GM13976 (cell line): ENCODE measurements at places on chromosomes 5 and 9.

DNA sequence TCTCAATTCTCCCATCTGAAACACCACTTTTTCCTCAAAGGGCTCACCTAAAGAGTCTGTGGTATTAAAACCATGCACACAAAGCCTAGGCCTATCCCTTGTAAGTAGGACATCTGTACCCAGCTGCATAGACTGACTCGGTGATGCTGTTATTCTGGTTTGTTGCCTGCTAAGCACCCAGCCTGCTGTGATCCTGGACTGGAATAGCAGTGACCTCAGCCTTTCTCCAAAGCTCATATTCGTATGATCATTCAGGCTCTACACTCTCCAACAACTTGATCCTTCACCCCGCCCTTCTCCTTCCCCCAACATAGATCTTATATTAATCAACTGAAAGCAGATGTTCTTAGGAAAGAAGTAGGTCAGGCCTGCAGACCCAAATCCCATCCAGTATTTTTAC is 81.4 kb upstream of the WWC1 start:
- DNase-seq, result no peak

- DNase-seq, result no peak
Measured at GRCh38 chr5:156482818-156483217, 155.9 kb downstream of the SGCD start.

DNA sequence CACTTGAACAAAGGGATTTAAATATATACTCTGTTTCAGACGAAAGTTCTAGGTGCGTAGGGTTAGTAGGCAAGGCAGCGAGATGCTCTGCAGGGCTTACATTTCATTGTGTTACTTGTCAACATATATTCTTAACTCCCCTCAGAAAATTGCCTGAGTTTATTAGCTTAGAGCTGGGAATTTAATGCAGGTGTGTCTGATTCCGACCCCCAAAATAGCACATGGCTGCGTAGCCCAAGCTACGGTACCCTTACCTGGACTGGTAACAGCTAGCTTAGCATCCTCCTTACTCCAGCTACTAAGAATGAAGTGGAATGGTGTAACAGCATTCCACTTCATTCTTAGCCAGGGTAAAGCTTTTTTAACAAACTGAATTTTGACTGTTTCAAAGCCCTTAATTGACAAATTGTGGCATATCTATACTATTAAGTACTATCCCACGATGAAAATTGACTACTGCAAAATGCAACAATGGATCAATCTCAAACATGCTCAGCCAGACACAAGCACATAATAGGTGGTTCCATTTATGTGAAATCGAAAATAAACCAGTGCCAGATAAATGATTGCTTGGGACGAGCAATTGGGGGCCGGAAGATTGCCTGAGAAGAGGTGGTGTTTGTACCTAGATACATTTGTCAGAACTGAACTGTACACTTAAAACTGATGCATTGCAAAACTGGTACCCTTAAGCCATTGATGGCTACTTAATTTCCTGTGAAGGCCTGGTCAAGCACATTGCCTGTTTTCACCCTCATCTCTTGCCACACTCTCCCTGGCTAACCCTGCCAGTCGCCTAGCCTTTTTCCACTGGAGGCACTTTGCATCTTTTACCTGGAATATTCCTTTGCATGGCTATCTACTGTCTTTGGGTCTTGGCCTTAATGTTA is 3.0 kb upstream of the FGF18 start:
- DNase-seq, result no peak

DNA sequence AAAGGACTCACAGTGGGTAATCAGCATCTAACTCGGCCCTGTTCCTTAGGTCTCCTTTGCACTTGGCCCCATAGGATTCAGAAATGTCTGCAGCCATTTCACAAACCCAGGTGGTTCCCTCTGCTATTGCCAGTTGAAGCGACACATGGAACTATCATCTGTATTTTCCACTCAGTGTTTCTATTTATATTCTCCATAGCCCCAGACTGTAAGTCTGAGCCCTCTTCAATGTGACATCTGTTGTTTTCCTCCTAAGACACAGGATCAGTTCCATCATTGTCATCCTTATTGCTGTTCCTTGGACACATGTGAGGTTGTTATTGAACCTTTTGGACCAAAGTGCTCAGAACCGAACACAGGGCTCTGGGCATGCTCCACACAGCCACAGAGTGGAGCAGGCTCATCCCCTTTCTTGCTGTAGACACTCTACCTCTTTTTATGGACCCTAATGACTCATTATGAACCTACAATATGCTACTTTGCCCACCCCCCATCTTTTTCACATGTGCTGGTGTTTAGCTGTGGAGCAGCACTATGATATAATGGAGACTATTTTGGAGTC is 36.4 kb downstream of the GARNL3 start:
- DNase-seq, result no peak

- DNase-seq, result no peak
Measured at GRCh38 chr5:43215073-43215631, 23.1 kb downstream of the NIM1K start.

DNA sequence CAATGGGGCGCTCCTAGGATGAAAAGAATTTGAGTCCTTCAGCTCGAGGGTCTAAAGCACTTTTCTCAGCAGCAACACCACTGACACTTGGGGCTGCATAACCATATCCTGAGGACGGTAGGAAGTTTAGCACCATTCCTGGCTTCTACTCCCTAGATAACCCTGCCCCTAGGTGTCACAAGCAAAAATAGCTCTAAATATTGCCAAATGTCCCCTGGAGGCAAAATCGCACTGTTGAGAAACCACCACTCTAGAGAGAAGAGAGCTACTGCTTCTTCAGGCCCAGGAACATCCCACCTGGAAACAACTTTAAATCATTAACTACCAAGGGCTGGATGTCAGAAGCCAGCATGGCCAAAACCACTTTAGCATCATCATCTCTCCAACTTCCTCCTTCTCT is 29.8 kb downstream of the MYO10 start:
- no peak for DNase-seq

DNA sequence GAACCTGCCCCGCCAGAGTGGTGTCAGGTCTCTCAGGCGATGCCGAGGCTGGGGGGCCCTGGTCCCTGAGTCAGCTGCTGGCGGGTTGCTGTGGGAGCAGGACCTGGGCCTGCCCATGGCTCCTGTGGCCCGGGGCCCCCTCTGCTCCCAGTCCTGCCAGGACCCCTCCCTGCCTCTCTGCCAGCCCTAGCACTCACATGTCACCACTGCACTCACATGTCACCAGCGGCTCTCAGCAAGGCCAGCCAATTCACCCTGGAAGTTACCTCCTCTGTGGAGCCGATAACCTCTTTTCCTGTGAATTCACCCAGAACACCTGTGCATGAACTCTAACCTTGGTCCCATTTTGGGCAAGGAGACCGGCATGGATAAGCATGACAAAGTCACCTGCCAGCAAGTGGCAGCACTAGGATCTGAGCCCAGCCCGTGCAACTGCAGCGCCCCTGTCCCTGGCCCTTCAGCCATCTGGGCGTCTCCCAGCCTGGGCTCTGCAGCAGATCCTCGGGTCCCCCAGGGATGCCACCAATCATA is 170.2 kb downstream of the GAPVD1 start:
- no peak for DNase-seq

DNA sequence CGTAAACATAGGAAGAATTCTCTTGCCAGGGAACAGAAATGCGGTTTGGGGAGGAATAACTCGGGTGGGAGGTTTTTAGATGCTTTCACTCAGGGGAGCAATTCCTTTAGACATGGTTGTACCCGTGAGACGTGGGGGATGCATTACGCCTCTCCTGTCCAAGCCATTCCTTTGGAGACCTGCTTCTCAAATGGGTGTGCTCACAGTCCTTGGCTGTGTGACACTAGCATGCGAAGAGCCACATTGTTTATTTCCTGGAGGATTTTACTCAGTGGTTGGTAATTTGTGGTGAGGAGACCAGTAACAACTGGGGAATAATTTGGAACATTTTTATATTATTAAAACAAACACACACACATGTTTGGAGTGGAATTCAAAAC is 18.5 kb downstream of the COL15A1 start:
- DNase-seq, result no peak

DNA sequence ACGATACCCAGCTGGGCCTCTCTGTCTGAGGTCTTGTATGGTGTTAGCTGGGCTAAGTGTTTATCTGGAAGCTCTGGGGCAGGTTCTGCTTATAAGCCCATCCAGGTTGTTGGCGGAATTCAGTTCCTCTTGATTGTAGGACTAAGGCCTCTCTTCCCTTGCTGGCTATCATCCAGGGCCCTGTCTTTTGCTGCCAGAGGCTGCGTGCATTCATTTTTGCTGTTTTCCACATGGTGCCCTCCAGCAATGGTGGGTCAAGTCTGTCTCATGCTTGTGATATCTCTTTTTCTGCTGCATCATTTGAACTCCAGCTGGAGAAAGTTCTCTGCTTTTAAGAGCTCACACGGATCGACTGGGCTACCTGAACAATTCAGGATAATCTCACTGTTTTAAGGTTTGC is 105.7 kb upstream of the ZNF618 start:
- DNase-seq, result no peak

GRCh38 chr5:178318893-178319292 is 86.3 kb upstream of the PHYKPL start:
- no peak for DNase-seq

DNA sequence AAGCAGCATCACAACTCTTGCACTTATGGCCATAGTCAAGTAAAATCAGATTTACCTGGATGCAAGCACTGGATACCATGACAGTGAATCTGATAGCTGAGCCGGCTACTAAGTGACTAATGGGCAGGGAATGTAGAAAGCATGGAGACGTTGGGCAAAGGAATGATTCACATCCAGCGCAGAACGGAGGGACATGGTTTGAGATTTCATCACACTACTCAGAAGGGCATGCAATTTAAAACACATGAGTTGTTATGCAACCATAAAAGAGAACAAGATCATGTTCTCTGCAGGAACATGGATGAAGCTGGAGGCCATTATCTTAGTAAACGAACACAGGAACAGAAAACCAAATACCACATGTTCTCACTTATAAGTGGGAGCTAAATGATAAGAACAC is 169.1 kb upstream of the PIK3R1 start:
- no peak for DNase-seq

DNA sequence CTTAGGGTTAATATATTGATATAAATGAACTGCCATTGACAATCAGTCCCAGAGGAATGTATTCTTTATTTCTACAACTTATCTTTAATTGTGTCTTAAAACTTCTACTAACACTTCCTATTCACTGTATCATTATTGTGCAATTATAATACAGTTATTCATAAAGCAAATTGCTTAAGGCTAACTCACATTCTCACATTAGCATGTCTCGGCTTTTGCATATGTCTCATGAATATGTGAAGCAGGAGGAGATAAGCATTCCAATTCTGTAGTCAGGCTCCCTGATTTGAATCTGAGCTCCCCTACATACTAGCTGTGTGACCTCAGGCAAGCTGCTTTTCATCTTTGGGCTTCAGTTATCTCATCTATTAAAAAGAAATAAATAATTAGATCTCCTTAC is 45.4 kb downstream of the PLGRKT start:
- DNase-seq, result no peak

GRCh38 chr9:32426278-32426939 is 42.0 kb downstream of the ACO1 start:
- DNase-seq, result no peak

DNA sequence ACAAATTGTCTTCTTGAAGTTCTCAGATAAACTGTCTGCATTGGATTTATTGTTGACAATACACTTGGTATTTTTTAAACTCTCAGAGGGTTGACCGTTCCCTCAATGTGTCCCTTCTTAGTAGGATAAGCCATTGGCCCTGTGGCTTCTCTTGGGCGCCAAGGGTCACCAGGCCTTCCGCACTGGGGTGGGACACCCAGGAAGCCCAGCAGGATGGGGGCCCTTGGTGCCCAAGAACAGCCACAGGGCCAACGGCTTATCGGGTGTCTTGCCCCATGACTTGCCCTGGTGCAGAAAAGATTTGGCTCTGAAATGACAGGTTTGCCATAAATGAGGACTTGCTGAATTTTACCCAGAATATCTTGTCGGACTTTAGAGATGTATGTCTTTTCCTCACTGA is 375.0 kb downstream of the IRX2 start:
- no peak for DNase-seq

GRCh38 chr5:67202828-67203227 is 6.2 kb upstream of the CD180 start:
- no peak for DNase-seq
